HCEC 1CT (cell line): ENCODE measurements at places on chromosomes 12 and 14.

- DNase-seq, result no peak
Measured at GRCh38 chr14:52349731-52350130, 35.6 kb downstream of the PTGER2 start.

DNA sequence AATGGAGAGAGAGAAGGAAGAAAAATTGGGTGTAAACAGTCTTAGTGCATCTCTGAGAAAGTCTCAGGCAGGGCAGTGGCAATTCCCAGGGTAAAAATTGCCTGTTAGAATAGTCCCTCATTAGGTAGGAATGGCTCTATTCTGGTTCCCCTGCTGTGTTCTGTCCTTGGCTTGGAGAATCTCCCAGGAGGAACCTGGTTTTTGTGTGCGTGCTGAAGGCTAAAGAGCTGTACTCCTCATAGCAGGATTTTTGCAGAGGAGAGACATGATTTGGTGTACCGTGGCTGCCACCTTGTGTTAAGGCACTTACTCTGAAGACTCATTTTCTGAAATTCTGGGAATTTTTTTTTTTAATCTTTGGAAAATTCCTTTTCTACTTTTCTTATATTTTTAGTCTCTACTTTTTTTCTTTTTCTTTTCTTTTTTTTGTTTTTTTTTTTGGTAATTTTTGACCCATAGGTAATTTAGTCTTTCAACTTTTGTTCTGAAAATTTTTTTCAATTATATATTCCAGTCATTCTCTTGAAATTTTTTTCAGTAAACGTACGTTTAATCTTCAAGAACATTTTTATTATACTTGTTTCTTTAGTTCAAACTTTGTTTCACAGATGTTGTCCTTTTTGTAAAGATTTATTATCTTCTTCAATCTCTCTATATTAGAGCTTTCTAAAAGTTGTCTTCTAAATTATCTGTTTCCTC lies 63.8 kb downstream of the FBXO33 start:
- peak; percentile 69 for DNase-seq

DNA sequence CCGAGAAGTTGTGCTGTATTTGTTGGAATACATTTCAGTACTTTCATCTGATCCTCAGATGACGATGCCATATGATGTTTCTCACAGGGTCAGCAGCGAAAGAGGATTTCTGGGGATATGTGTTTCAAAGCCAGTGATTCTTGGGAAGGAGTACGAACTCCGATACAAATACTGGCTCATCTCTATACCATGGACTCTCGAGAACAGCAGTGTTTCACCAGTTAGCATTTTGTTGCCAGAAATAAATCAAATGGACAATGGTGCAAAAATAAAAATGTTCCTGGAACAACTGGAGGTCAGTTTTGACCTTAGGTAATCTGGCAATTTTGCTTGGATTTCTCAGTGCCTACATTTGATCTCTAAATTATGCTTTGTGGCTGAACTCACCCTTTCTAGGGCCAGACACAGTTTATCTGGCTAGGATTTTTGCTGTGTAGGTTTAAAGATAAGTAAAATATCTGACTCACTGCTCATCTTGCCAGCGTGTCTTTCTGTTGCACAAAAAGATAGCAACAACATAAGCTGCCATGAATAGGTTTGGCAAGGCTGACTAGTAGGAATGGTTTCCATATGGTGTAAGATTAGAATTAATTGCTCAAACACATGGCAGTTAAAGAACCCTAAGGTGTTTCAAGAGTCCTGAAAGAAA lies 11.0 kb upstream of the MGP start:
- DNase-seq, result peak; percentile 55

GRCh38 chr12:31362759-31363415 lies 36.9 kb upstream of the SINHCAF start:
- DNase-seq, result no peak

DNA sequence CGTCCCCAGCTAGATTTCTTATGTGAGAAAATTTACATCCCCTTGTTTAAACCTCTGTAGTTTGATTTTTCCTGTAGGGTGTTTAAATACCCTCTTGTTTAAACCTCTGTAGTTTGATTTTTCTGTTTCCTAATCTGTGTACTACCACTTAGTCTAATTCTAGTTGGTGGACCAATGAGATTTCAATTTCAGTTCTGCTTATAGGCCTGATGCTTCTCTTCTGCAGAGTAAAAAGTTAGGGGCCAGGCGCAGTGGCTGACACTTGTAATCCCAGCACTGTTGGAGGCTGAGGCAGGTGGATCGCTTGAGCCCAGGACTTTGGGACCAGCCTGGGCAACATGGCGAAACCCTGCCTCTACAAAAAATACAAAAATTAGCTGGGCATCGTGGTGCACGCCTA lies 11.5 kb downstream of the UBC start:
- DNase-seq, result no peak

DNA sequence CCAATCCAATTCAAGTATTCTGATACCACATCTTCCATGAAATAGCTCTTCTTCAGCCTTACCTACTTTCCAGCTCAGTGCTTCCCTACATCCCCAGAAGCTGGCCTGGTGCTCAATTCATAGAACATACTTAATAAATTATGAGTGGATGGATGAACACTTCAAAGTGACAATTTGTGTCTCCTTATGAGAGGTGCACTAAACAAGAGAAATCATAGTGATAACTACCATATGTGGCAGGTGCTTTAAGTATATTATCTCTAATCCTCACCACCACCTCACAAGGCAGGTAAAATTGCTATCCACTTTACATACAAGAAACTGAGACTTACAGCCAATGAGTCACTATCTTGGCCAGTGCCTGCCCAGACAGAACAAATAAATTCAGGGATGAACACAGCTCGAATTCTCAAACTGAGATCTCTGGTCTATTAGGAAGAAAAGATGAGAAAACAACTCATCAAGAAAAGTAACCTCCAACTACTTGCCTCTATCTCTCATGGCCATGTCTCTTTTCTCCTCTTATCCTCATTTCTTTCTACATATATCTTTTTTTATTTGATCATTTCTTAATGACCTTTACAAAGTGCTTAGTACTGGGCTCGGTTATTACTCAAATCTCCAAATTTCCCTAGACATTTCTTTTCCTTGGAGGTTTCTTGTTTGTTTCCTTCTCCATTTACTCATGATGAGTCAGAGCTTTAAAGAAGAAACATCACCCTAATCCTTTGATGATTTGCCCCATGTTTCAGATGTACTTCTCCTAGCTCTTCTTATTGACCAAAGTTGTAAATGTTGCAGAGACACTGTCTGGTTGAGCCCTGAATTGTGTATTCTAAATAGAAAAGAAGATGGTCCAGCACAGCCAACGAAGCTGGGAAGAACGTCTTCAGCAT lies 161.5 kb downstream of the RPS29 start:
- DNase-seq, result no peak

- peak; percentile 48 for DNase-seq
Measured at GRCh38 chr12:119178544-119179334, at the start of gene HSPB8. Gene HSPB8 (plus strand): TSS chr12:119178931. CDS start chr12:119179313, 382 bp downstream.

DNA sequence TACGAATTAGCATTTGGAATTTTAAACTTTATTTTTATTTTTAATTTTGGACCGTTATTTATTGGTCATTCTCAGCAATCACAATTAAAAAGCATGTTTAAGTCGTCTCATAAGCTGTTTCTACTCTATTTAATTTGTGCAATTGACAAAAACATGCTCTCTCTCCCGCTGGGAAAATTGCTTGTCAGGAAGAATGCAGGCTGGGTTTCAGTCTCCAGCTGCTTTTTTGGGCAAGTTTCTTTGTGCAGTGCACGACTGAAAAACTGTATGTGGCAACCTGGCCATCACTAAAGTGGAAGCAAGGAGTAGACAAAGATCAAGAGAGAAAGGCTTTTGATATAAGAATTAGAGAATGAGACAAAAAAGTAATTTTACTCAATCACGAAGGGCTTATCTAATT lies 941.5 kb upstream of the MDGA2 start:
- DNase-seq, result no peak

- no peak for DNase-seq
Measured at GRCh38 chr12:87302126-87302745, 727.0 kb downstream of the C12orf50 start.

DNA sequence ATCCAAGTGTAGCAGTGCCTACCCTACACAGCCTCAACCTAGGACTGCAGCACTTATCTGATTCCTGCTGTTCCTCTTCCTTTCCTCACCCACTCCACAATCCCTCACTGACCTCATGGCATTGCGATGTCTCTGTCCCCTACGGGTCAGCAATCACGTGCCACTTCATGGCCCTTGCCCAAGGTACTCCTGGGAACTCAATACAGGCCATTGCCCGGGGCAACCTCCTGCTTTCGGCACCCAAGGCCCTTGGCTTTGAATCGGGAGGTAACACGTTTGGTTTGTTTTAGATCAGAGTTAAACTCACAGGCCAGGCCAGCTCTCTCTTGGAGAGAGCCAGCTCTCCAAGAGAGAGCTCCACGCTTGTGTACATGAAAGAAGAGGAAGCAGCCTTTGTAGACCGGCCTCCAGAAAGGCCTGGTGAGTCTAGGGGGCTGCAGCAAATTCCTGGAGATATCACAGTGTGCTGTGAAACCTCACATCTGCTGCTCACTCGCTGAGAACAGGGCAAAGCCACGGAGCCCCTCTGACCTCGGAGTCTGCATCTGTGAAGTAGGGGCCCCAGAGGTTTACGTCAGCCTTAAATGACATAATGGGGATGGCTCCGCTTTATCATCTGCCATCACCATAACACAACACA lies 12.2 kb downstream of the CLMN start:
- DNase-seq, result no peak

DNA sequence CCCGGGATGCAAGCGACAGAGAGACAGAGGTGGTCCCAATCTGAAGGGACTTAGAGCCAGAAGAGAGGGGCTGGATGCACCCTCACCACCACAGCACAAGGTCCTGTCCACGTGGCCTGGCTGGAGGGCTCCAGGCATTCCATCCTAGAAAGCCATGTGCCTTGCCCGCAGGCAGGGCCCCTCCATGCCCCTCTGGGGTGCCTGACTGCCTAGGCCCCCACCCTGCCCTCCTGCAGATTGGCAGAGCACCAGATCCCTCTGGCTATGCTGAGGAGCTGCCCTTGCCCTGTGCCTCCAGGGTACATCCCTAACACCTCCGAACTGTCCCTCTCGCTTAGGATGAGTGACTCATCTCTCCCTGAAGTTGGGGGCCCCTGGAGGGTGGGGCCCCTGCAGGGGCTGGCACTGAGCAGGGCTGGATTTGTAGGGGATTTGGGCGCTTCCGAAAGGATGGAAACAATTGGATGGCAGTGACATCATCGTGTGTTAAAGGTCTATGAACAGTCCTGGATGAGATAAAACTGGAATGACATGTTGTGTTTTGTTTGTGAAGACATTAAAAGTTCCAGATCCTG lies 50.9 kb downstream of the CHGA start:
- no peak for DNase-seq

GRCh38 chr12:16520328-16520727 lies 85.6 kb downstream of the LMO3 start:
- DNase-seq, result no peak
